ENCODE measurements at places on chromosomes 1 and 21. TPM values are rescaled to one million over a fixed set of nuclear protein-coding genes. Genes with fewer than 3 reads are reported as not detected.

DNA sequence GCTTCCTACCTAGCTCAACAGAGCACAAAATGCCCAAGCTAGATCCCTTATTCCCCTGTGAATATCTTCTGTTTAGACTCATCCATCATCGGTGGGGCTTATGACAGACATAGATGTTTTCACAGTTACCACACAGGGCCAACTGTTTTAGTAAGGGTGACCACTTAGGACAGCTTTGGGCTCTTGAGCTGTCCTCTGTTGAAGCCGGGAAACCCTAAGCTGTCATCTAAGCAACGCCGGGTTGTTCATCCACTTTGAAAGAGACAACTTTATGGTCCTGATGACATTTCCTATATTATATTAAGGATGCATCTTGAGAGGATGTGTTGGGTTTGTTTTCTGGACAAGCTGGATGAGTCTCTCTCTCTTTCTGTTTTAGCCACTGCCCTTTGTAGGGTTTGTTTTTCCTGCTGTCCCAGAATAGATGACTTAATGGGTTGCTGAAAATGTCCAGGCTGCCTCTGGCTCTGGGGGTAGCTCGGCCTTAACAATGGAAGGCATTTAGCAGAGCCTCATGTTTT, 110.5 kb upstream of the UBE2U start:
- no peak for DNase-seq

CCT3 gene
- 303 TPM for total RNA-seq

SPRR2E gene
- not detected for total RNA-seq

DNA sequence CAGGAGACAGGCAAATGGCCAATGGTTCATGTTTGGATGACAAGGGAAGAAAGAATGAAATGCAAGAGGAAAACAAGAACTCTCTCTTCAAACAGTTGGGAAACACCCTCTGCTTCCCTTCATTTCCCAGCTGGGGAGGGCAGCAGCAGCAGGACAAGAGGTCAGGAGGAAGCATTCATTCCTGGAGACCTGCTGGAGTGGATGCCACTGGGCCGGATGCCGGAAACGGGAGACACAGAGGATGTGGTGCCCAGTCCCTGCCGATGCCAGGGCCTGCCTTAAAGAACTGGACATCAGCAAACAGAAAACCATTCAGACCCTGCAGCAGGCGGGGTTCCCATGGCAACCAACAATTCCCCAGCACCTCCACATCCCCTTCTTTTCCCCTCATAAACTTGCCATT, 102.3 kb upstream of the ZNF648 start:
- no peak for DNase-seq

RGS16 gene
- 2.9 TPM for total RNA-seq

REN gene
- 5.2 TPM for total RNA-seq

ASCL5 gene
- total RNA-seq, result not detected

GRCh38 chr1:1920057-1920607, 1.1 kb upstream of the TMEM52 start:
- DNase-seq, result no peak

IGSF9 gene
- 1.9 TPM for total RNA-seq

DNA sequence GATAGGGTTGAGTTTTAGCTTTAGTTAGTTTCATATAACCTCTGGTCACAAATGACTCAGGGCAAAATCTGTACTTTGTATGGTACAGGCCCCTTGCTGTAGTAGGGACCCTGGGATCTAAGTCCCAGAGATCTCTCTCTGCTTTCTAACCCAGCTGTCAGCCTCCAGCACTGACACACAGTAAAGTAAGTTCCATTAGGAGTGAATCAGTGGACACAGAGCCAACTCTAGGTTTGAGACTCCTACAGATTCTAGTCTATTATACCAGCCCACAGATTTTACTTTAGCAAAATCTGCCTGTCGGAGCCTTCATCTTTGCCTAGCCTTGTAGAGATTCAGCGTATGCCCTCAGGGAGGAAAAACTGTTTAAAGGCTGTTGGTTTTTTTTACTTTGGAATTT, 52.5 kb downstream of the ANGPTL1 start:
- no peak for DNase-seq

GRCh38 chr1:37167479-37167878, 133.2 kb upstream of the GRIK3 start:
- DNase-seq, result no peak

ABL2 gene
- 45.8 TPM for total RNA-seq

GRCh38 chr1:107244709-107245500, 104.1 kb downstream of the NTNG1 start:
- no peak for DNase-seq

MXRA8 gene
- 106 TPM for total RNA-seq

ARHGAP29 gene
- total RNA-seq, result 82.3 TPM

ERICH3 gene
- total RNA-seq, result not detected

SHISA4 gene
- total RNA-seq, result 22.6 TPM

GRCh38 chr21:22200378-22201092, 1202.3 kb downstream of the NCAM2 start:
- no peak for DNase-seq

DNA sequence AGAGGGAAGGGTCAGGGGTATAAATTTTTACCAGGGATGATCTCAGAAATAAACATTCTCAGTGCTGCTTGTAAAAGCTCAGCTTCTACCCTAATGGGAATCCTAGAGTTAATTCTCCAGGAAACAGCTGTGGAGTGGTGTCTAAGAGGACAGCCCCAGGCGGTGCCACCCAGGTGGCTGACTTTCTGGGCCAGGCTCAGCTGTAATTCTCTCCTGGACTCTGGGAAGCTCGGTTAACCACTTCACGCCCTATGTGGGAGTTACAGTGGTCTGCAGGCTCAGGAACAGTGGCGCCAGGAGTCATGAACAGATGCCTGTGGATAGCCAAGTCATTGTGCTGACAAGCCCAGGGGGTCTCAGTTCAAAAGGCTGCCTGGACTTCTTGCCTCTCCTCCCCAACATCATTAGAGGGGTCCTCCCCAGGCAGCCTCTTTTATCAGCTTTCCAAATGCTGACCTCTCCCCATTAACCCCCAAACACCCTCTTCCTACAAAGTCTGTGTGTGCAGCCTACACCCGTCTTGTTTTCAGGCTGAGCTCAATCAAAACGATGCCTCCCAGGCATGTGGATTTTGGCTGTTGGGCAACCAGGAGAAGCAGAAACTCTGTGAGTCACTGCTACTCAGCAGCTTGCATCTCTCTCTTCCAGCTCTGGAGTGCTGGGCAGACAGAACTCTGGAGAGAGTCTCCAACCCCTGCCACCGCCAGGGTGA, 1.2 kb downstream of the HHIPL2 start:
- peak; percentile 58 for DNase-seq

GRCh38 chr1:4380564-4381168, 273.7 kb upstream of the AJAP1 start:
- peak; percentile 81 for DNase-seq

DNA sequence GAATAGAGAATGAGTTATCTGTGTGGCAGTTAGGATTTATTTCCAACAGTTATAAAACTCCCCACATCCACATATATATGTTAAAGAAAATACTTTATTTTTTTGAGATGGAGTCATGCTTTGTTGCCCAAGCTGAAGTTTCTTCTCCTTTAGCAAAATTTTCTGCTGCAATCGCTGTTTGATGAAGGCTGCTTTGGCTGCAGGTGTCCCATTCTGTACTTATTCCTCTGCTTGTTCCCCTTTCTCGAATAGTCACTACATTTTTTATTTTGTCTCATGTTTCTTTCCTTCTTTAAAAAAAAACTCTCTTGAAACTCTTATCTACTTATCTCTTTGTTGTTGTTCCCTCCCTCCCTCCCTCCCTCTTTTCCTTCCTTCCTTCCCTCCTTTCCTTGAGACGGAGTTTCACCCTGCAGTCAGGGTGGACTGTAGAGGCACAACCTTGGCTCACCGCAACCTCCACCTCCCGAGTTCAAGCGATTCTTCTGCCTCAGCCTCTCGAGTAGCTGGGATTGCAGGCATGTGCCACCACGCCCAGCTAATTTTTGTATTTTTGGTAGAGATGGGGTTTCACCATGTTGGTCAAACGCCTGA, 10.6 kb downstream of the OR2W3 start:
- no peak for DNase-seq

GRCh38 chr1:237975903-237976302, 85.2 kb upstream of the ZP4 start:
- DNase-seq, result no peak

DNA sequence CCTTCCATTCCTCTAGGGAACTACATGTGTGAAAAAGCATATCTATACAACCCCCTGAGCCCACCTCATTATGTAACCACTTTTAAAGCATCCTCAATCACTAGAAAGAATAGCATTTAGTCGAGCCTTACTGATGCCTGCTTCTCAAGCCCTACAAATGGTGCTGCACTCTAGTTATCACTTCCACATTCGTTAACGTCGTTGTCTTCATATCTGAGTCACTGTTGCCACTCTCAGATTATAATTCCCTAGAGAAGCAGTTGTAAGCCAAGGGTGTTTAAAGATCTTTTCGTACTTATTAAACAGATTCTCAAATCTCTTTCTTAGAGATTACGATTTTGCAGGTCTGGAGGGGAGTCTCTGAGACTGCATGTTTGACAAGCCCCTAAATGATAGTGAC, 16.5 kb downstream of the ATP1B1 start:
- no peak for DNase-seq

GRCh38 chr1:183159960-183160359, 26.1 kb upstream of the LAMC2 start:
- peak; percentile 90 for DNase-seq

- DNase-seq, result no peak
Observed at GRCh38 chr1:217393896-217394295, 237.0 kb downstream of the GPATCH2 start.

DNA sequence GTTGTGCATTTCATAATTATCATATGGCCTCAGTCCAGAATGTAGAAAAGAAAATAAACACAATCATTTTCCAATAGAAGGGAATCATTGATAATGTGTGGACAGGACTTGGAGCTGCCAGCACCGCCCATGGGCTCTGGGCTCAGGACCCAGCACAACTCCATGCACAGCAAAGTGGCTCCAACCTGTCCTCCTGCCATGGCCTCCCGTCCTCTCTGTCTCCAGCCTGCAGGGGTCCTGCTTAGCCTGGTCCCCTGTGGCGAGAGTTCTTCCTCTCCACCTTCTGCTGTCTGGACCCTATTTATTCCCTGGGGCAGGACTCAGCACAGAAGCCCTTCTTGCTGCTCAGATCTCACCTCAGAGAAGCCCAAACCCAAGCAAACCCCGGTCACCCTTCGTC, 154.1 kb downstream of the CAMTA1 start:
- DNase-seq, result no peak

GRCh38 chr1:180271272-180272255, 41.5 kb downstream of the LHX4 start:
- DNase-seq, result peak; percentile 31

GRCh38 chr1:85394130-85394529, 70.8 kb downstream of the DDAH1 start:
- no peak for DNase-seq

S1PR1 gene
- total RNA-seq, result 0.48 TPM

- DNase-seq, result no peak
Observed at GRCh38 chr1:27388337-27389005, 4.0 kb upstream of the GPR3 start.

DNA sequence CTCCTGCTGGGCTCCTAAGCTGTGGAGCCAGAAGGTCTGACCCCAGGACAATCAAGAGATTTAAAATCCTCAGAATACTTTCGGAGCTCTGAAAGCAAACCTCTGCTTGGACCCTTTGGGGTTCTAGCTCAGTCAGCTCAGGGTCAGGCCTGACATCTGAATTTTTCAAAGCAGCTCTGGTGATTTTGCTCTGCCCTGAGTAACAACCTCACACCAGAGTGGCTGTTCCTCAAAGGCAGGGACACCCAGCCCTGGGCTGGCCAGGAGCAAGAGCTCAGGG, 11.9 kb downstream of the SLC1A7 start:
- no peak for DNase-seq

DNA sequence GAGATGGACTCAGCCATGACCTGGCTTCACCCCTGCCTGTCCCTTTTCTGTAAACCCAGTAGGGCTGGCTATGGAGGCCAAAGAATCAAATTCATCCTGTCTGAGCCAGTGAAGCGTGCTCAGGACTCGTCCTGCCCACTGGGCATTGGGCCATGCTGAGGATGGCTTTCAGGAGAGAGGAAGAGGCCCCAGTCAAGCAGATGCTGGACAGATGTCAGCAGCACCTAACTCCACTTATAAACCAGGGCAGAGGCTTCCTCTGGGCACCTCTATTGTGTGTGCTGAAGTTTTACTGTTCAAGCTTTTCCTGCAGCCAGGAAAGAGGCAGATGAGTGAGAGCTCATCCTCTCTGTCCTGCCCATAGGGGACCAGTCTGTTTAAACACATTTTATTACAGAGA, 97.4 kb upstream of the GCLM start:
- DNase-seq, result no peak

- DNase-seq, result no peak
Observed at GRCh38 chr21:36079010-36079649, 9.3 kb downstream of the CBR1 start.

DNA sequence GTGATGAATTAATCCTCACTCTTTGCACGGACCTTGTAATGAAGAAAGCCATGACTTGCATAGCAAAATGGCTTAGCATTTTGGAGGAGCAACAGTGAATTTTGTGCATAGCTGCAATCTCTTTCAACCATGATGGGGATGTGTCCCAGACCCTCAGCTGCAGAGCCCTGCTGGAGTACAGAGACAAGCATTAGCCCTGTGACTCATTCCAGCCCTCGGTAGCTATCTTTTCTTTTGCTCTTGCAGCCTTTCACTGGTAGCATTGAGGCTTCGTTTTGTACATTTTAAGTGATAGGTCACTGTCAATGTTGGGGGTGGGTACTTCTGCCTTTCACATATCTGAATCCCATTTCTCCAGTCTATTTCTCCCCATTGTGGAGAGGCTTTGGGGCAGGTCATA, 58.4 kb downstream of the SLC35F3 start:
- no peak for DNase-seq

FMO1 gene
- not detected for total RNA-seq

STUM gene
- total RNA-seq, result not detected

DNA sequence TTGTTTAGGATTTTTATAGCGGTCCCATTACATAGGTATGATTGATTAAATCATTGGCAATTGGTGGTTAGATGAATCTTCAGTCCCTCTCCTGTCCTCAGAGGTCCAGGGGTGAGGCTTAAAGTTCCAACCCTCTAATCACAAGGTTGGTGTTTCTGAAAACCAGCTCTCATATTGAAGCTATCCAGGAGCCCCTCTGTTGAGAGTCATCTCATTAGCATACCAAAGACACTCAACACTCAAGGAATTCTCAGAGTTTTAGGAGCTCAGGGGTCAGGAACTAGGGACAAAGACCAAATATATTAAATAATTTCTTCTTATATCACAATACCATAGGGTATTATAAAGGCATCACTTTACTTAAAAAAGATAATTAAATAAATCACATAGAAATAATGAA, 23.3 kb downstream of the FCRL2 start:
- no peak for DNase-seq

DNA sequence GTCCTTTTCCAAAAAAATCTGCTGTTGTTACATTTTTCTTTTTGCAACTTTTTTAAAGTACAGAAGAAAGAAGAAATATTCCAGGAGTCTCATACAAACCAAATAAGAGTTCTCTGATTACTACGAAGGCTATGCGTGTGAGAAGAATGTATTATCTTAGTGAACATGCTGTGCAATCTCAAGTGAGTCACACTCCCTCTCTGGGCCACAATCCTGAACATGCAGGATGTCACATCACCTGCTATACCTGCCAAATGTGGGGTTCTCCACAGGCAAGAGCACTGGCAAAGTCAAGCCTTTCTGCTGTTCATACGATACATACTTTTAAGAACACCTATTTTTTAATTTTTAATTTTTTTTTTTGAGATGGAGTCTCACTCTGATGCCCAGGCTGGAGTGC, 21.7 kb upstream of the TRIM63 start:
- DNase-seq, result no peak

ZNF648 gene
- 1.0 TPM for total RNA-seq

All from kidney epithelial cell (primary cell).